Suppressor macrophage treated with lipopolysaccharide for 1 hour (primary cell): ENCODE measurements at places on chromosomes 11 and 22.

DNA sequence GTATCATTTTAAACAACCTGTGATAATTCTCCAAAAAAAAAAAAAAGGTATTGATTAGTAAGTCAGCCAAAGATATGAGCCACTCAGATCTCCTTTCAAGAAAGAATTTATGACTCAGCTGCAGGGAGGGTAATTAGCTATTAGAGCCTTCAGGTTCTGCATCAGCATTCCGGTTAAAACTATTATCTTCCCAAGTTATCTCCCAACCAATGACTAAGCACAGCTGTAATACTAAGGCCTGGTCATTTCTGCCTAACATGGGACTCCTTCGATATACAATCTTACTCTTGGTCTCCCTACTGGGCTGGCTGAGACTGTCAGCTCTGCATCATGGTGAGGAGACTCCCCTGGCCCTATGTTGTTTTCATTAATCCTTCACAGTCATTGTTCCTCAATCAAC, 60.4 kb downstream of the SBF2 start:
- DNase-seq, result no peak

GRCh38 chr11:114252767-114253166, 43.4 kb upstream of the NNMT start:
- no peak for DNase-seq

- DNase-seq, result no peak
These were observed 69.9 kb downstream of the PACSIN2 start for GRCh38 chr22:42945027-42945426.

GRCh38 chr22:40797427-40797826, 21.7 kb downstream of the SLC25A17 start:
- no peak for DNase-seq

GRCh38 chr11:28738549-28738948, 630.4 kb downstream of the METTL15 start:
- DNase-seq, result no peak

DNA sequence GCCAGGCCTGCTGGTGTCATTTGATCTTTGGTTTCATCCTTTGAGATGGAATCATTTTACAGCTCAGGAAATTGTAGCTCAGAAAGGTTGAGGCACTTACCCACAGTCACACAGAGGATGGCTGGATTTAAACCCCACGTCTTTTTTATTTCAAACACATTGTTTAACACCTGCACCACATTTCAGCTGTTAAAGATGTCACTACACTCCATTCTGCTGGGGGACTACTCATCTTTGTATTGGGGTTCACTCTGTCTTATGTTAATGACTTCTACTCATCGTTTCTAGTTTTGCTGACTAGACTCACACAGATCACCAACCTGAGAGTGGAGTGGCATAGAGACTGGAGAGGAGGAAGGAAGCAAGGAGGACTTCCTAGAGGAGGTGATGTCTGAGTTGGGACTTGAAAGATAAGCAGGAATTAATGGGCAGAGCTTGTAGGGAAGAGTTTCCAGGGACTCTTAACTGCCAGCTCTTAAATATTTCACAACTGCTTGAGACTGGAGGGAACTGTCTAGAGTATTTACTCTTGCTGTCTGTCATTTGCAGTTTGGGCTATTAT, 80.0 kb downstream of the TP53I11 start:
- no peak for DNase-seq

GRCh38 chr11:102637731-102638130, 12.6 kb upstream of the MMP20 start:
- DNase-seq, result no peak

GRCh38 chr11:10302744-10303557, 1.9 kb upstream of the ADM start:
- peak; percentile 89 for DNase-seq

DNA sequence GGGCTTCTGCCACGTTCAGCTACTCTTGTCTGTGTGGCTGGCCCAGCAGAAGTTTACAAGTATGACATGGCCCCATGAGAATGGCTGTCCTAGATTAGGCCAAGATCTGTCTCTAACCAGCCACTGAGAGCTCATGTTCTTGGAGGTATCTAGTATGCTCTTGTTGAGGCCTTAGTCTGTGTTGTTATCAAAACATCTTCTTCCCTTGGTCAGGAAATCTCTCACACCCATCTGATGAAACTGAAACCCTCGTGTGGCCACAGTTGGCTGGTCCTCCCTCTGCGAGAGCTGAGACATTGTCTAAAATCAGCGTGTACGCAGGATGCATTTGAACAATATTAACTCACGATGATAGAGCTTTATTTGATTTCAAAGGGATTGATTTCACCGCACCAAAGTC, 109.0 kb upstream of the NNMT start:
- no peak for DNase-seq

DNA sequence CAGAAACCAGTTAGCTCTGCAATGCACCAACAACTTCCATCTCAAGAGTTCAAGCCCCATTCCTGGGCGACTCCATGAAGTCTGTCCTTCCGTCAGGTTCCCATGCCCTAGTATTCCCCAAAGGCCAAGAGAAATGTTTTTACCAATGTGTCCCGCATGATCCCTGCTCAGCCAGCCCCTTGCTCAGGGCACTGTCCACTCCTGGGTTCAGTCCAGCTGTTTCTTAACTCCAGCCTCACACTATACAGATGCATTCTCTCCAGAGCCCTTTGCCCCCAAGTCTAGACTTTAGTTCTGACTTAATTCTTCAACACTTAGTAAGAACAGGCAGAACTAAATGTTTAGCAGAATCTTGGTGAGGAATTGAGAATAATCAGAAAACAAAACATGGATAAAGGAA, 497.5 kb downstream of the SOX6 start:
- no peak for DNase-seq

DNA sequence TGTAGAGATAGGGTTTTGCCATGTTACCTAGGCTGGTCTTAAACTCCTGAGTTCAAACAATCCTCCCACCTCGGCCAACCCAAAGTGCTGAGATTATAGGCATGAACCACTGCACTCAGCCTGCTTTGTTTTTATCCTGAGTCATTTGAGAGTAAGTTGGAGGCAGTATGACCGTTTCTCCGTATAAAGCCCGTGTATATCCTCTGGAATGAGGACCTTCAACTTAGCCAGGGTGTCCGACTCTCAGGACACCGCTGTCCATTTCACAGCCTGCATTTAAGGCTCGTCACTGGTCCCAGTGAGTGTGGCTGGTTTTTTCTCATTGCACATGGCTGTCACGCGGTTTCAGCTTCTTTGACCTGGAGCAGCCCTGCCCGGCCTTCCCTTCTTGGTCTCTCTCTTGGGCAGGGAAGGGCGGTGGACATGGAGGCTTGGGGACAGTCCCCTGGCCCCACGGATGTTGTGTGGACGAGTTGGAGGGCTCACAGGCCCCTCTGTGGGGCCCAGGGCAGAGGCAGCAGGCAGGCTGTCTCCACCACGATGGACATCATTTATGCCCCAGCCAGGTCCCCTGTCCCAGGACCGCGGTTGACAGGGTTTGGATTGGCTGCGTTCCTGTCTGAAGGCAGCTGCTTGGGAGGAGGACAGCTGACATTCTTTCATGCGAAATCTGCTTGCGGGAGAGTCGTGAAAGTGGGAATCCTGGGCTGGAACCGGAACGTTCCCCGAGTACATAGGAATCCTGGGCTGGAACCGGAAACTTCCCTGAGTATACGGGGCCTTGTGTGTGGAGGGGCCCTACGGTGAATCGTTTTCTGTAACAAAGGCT, 93.3 kb downstream of the KCNQ1 start:
- DNase-seq, result no peak

DNA sequence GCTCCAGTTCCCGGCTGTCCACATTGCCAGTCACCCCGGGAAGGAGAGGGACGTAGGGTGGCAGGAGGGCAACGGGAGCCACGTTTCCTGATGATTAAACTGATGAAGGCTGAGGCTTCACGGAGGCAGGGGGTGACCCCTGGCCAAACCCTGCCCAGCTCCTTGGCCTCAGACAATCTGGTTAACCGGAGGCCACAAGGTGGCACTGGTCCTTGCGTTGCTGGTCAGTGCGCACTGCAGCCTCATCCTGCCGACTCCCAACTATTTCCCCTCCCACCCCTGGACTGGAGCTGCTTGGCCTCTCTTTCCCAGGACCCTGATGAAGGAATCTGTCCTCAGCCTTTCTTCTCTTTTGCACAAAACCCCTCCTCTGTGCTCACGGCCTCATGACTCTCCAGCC, 75.3 kb downstream of the PDE2A start:
- peak; percentile 46 for DNase-seq

DNA sequence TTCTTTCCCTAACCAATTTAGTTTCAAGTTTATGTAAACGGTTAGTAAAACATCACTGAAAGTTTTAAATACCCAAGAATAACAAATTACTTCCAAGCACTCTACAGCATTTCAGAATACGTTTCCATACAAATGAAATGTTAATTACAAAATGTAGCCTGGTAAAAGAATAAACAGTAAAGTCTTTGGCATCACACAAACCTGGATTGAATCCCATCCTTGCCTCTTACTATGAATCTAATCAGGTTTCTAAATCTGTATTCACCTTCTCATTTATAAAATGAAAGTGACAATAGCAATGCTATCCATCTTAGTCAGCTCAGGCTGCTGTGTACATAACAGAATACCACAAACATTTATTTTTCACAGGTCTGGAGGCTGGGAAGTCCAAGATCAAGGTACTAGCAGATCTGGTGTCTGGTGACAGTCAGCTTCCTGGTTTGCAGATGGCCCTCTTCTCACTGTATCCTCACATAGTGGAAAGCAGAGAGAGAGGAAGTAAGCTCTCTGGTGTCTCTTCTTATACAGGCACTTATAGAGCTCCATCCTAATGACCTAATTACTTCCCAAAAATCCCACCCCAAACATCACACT, 19.2 kb downstream of the FAM168A start:
- DNase-seq, result no peak

GRCh38 chr22:35064664-35065063, 1.3 kb upstream of the ISX start:
- peak; percentile 25 for DNase-seq

DNA sequence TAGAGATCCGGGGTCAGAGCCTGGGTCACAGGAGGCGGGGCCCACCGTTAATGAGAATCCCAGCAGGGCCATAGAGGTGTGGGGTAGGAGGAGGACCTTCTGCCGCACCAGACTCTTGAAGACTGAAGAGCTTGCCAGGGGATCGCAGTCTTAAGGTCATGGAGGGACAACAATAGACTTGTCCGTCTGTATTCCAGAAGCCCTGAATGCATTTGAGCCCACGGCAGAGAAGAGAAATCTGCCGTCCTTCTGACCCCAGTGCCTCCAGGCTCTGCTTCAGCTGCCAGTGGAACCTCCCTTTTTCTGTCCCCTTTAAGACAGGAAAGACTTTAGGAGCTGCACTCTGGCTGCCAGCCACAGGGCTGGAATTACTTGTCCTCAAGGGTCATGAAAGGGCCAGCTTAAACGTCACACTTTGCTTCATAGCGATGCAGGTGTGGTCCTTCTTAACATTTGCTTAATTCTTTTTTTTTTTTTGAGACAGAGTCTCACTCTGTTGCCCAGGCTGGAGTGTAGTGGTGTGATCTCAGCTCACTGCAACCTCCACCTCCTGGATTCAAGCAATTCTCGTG, 15.5 kb upstream of the ST3GAL4 start:
- no peak for DNase-seq

DNA sequence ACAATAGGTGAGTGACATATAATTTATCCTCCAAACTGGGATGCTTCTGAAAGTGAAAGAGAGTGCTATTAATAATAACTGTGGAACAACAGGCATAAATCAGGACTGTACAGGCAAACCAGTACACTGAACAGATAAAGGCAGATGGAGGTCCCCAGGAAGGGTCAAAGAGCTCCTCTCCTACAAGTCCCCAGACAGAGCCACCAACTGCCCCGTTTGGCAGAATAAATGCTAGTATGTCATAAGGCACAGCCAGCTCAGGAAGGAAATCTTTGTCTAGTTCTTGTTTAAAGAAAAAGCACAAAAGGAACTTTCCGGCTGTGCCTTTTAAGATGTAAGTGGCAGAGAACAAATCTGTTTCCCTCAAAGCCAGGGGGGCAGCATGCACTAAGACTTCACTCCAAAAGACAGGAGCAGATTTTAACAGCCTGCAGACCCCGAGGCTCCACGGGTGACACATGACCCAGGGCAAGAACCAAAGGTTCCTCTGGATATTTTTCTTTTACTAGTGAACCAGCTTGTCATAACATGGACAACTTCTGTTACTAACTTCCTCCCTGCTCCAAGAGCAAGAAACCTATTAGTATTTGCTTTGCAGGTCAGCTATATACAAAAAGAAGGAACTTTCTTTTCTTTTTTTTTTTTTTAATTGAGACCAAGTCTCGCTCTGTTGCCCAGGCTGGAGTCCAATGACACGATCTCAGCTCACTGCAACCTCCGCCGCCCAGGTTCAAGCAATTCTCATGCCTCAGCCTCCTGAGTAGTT, 50.2 kb downstream of the MYH9 start:
- DNase-seq, result no peak

GRCh38 chr11:17525570-17525969, 18.6 kb downstream of the USH1C start:
- DNase-seq, result no peak

DNA sequence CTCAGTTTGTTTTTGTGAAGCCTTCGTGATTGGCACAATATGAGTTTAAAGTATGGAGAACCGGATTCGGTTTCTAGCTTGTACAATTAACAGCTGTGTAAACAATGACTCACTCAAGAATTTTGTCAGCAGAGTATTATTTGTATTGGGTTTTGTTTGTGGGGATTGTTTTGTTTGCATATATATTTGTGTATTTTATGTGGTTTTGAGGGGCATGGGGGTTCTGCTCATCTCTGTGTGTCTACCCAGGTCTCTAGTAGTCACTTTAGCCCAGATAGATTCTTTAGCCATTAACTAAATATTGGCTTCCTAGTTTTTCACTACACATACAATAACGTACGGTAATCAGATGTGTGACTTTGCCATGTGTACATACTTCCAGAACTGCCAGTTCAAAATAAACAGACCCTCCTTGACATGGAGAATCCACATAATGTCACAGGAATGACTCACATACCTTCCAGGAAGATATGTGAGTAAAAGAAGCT, 7.5 kb upstream of the MS4A7 start:
- DNase-seq, result peak; percentile 56

GRCh38 chr11:59243633-59244032, 30.9 kb upstream of the MPEG1 start:
- DNase-seq, result no peak

GRCh38 chr22:29146771-29147170, 58.9 kb upstream of the EMID1 start:
- no peak for DNase-seq

DNA sequence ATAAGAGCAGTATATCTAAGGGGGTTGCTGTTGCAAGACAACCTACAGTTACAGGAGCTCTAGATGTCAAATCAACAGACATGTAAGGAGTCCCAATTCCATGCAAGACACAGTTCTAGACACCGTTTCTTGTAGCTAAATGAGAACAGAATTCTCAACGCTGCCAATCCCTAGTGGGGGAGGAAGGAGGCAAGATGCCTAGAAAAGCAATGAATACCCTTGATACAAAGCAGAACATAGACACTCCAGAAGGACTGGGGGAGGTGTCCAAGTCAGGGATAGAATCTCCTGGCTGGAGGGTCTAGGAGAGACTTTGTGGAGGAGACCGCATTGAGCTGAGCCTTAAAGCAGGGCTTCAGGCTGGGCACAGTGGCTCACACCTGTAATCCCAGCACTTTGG, 280.2 kb downstream of the BUD13 start:
- DNase-seq, result no peak

DNA sequence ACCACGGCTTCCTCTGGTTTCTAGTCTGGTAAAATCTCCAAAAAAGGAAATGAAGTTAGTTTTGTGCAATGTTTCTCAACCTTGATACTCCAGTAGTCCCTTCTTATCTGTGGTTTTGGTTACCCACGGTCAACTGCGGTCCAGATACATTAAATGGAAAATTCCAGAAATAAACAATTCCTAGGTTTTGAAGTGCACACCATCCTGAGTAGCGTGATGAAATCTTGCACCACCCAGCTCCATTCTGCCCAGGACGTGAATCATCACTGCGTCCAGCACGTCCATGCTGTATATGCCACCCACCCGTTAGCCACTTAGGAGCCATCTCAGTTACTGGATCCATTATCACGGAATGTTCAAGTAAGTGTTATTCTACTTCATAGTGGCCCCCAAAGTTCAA, 117.0 kb downstream of the FBXO7 start:
- DNase-seq, result no peak
